ENCODE measurements at places on chromosomes 5 and 9. TPM values are rescaled to one million over a fixed set of nuclear protein-coding genes. Genes with fewer than 3 reads are reported as not detected.

- no peak for DNase-seq
Measured at GRCh38 chr9:110932863-110933262, 105.4 kb downstream of the LPAR1 start.

The RANBP3L gene
- not detected for total RNA-seq

DNA sequence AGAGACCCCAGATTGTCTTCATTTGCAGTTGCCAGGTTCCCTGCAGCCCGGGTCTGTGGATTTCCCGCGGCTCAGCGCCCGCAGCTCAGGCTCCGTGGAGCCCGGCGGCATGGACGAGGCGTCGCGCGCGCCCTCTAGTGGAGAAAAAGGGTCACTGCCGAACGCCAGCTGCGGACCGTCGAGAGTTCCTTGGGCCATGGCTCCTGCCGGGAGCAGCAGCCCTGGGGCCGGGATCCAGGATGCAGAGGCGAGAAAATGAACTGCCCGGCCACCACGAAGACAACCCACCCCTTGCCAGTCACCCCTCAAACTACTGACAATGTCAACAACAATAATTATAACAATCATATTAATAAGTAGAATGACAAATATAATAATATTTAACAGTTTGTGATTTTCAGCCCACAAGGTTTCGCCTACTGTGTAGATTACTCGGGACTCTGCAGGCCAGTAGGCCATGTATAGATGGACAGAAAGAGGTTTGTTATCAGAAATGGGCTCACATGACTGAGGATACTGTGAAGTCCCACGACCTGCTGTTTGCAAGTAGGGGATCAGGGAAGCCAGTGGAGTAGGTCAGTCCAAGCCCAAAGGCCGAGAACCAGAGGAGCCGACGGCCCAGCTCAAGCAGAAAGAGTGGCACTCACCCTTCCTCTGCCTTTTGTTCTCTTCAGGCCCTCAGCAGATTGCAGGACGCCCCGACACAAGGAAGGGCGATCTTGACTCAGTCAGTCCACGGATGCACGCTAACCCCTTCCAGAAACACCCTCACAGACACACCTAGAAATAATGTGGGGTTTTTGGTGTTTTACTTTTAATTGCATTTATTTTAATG lies 43.1 kb downstream of the BOD1 start:
- peak; percentile 94 for DNase-seq

The SPACA9 gene
- total RNA-seq: 3.1 TPM

DNA sequence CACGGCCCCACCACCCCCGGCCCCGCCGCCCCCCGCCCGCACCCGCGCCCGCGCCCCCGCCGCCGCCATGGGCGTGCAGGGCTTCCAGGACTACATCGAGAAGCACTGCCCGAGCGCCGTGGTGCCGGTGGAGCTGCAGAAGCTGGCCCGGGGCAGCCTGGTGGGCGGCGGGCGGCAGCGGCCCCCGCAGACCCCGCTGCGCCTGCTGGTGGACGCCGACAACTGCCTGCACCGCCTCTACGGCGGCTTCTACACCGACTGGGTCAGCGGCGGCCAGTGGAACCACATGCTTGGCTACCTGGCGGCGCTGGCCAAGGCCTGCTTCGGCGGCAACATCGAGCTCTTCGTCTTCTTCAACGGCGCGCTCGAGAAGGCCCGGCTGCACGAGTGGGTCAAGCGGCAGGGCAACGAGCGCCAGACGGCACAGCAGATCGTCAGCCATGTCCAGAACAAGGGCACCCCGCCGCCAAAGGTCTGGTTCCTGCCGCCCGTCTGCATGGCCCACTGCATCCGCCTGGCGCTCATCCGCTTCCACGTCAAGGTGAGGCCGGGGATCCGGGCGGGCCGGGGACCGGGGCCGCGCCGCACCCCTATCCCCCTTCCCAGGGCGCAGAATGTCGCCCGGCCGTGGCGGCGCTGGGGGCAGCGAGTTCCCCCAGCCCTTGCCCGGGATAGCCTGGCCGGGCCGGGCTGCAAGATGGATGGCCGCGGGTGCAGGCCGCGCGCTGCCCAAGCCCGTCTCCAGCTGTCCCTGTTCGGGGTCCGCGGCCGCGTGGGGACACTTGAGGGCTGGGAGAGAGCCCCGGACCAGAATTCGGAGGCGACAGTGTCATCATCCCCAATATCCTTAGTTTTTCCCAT lies 594 bp downstream of the FAM120A start:
- DNase-seq: peak; percentile 84

DNA sequence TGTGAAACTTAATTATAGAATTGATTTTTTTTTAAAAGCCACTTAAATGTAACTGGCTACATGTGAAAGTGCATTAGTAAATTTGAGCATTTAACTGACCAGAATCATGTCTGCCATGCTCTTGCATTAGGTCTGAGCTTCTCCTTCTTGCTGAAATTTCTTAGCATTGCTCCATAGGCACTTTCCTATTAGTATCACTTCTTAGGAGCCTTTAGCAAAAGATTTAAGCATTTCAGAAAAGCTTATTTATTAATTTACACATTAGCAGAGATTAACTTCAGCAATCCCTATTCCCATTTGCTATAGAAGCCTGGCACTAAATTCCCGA lies 211.0 kb downstream of the SNX18 start:
- no peak for DNase-seq

GRCh38 chr9:7234144-7234543 lies 476.4 kb downstream of the KDM4C start:
- DNase-seq: peak; percentile 94

Data from endodermal cell (in vitro differentiated cells).